T-helper 1 cell (primary cell): ENCODE measurements at places on chromosomes 13 and 19.
A peak's percentile ranks its signal among the peaks of the same experiment; 100 is the strongest.

GRCh38 chr13:113853518-113854237 is 10.2 kb downstream of the GAS6 start:
- DNase-seq = no peak

DNA sequence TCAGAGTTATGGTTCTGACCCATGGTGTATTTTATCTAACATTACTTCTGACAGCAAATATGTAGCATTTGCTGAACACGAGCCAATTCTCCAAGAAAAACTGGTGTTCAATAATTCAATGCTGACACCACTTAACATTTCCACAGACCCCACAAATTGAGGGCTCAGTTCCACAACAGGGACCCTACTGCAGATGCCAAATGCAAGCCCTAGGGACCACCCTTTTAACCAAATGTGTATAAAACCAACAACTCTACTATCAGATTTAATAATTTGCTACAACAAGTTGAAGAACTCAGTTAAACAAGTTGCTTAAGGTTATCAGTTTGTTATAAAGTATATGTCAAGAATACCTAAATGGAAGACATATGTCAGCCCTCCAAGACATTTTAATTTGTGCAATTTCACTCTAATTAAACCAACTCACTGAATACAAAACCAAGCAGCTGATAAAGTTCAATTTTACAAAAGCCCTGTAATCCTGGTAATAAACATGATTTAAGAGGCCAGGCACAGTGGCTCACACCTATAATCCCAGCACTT is 6.7 kb downstream of the ZNF44 start:
- no peak for DNase-seq

- no peak for DNase-seq
These were observed 47.6 kb downstream of the GATAD2A start for GRCh38 chr19:19453125-19453454.

GRCh38 chr13:30034458-30034795 is 184.0 kb upstream of the UBL3 start:
- no peak for DNase-seq

- no peak for DNase-seq
These were observed 3.5 kb downstream of the IER2 start for GRCh38 chr19:13153569-13154240.

DNA sequence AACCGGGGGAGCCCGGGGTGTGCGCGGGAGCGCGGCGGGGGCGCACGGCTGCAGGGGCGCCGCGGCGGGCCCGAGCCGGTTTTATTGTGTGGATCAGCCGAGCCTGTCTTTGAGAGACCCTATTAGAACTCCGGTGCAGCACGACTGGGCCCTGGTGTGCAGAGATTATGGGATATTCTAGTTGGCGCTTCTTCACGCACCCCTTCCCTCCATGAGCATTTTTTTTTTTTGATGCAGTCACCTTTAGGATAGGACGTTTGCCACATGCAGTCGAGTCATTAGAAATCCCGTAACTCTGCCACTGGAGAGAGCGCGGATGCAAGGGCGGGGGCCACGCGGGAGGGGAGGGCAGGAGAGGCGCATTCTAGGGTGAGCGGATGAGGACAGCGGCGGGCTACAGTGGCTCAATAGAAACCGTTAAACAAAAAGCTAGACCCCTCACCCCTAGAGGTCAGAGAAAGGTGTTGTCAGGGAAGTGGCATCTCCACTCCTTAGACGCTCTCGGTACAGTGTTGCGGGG is 3.7 kb downstream of the FGF9 start:
- DNase-seq = no peak

GRCh38 chr13:105572401-105572800 is 963.1 kb downstream of the EFNB2 start:
- no peak for DNase-seq

GRCh38 chr13:43054803-43055802 is 31.7 kb downstream of the DNAJC15 start:
- no peak for DNase-seq

DNA sequence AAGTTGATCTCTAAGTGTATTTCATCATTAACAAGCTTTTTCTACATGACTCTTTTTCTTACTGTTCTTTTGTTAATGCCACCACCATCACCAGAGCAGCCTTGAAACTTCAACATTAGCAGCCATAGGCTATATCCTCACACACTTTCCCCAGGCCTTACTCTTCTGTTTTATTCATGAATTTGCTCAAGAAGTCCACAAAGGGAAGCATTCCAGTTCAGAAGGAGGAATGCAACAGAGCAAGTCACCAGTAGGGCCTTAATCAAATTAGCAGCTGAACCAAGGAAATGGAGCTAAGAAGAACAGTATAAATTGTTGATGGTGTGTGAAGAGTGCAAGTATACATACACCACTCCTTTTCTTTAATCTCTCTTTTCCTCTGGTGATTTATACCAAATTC is 223.1 kb downstream of the NBEA start:
- DNase-seq = no peak

GRCh38 chr19:1592024-1592754 is 476 bp downstream of the MBD3 start:
- peak; percentile 71 for DNase-seq

- no peak for DNase-seq
These were observed 67.2 kb downstream of the SPACA7 start for GRCh38 chr13:112443191-112443994.

DNA sequence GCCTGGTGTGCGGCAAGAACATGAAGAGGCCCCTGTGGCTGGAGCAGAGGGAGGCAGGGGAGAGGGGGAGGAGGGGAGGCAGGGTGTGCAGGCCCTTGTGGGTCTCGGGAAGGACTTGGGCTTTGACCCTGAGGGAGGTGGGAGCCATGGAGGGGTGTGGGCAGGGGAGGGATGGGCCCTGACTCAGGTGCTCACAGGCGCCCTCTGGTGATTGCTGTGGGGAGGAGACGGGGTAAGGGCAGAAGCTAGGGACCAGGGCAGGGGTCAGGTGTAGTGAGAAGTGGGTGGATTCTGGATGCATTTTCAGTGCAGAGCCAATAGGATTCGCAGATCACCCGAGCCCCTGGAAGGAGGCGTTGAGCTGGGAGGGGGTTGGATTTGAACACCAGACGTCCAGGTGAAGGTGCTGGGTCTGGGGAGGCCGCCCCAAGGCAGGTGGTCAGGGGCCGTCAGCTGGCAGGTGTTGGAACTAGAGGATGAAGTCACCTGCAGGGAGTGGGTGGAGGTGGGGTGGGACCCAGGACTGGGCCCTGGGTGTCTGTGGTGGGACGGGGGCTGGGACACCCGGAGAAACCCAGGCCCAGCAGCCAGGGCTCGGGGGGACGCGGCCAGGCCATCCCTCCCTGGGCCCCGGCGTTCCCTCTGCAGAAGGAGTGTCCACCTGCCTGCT is 185.4 kb downstream of the KDM4B start:
- no peak for DNase-seq

GRCh38 chr13:44573071-44573470 is 3.1 kb downstream of the TSC22D1 start:
- no peak for DNase-seq
